Ecto neural progenitor cell (in vitro differentiated cells): ENCODE measurements at places on chromosomes 3 and 15.

GRCh38 chr3:115164374-115165221, 17.5 kb upstream of the ZBTB20 start:
- DNase-seq = no peak

GRCh38 chr3:81699536-81700320, 61.7 kb downstream of the GBE1 start:
- no peak for DNase-seq

DNA sequence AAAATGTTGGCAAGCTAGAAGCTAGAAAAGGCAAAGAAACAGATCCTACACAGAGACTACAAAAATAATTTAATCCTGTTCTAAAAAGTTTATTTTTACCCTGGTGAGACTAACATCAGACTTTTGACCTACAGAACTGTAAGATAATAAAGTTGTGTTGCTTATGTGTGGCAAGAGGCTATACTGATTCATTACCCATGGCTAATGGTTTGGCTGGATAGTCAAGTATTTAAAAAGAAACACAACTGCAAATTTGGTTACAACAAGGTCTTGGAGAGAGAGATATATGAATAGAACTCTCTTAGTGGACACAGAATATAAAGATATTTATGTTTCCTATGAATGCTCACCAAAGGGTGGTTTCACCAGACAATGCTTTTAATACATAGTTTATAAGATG, 364.2 kb upstream of the PLSCR5 start:
- no peak for DNase-seq

DNA sequence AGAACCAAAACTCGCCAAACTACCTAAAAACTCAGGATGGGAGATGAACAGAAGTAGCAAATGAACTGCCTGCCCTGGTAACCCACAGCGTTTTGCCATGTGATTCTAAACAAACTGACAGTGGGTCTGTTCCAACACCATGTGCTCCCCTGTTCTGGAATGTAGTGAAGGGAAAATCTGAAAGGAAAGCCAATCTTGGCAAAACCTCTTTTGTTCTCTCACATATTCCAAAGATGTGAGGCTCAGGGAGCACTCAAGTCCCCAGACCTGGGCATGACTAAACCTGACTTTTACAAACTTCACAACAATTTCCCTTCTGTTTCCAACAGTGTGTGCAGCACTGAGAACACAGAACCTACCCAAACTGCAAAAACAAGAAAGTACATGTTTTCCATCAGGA, 116.1 kb downstream of the IMPG2 start:
- DNase-seq = no peak
